ENCODE measurements at places on chromosomes 6 and 20.

- DNase-seq: peak; percentile 75
These were observed 73.3 kb downstream of the MRPL14 start for GRCh38 chr6:44053760-44054556.

DNA sequence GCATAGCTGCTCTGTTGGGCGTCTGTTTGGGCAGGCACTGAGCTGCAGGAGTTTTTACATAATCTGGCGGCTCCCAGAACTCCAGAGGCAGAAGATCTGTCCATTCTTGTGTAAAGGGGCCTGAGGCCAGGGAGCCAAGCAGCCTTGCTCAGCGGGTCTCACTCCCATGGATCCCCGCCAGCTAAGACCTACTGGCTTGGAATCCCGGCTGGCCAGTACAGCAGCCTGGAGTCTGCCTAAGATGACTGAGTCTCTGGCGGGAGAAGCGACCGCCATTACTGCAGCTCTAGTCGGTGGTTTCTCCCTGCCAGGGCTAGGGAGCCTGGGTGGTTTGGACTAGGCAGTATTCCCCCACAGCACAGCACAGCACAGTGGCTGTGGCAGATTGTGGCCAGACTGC lies 268.4 kb upstream of the SYNCRIP start:
- no peak for DNase-seq

DNA sequence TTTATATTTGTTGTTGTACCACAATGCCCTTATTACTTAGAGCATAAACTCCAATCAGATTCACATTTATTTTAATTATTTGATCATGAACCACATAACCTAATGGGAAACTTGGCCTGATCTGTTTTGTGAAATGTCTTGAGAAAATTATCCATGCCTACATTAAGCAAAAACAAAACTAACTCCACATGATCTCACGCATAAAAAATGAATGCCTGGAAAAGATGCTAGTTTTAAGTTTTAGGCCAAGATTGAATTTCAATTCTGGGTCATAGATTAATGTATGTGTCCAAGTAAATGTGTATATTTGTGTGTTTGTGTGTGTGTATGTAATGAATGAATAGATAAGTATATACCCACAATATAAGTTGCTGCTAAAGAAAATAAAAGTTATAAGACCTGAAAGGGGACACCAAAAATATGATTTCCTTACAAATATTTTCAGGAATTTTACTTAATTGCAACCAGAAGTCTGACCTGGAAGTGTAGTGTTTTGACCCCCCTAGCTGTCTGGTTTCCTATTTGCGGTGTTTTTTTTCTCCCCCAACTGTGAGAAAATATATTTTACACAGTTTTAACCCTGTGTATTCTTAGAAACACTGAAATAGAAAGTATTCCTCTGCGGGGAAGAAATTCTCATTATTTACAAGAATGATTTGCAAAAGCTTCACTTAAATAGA lies 97.2 kb downstream of the JAG1 start:
- no peak for DNase-seq

DNA sequence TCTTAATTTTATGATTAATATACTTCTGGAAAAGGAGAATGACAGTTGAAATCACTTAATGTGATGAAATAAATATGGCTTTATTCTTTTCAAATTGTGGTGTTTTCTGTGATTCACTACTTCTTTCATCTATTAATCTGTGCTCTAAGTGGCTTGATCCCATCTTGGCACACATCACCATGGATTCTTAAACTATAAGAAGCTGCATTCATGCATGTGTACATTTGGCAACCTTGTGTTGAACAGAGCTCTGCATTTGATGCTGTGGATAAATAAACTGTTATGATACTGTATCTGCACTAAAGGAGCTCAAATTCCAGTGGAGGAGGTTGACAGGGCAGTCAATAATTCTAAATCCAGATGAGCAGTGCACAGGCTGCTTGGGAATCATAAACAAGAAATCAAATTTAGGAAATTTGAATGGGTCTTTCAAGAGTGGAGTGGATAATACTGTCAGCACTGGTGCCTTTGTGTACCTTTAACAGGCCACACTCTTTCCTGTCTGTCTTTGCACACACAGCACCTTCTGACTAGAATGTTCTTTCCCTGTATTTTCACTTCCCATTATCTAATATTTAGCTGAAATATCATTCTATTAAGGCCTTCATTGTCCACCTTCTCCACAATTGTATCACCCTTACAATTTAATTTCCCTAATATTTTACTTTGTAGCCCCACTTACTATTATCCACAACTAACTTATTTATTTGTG lies 252.9 kb downstream of the GRM1 start:
- DNase-seq: no peak

DNA sequence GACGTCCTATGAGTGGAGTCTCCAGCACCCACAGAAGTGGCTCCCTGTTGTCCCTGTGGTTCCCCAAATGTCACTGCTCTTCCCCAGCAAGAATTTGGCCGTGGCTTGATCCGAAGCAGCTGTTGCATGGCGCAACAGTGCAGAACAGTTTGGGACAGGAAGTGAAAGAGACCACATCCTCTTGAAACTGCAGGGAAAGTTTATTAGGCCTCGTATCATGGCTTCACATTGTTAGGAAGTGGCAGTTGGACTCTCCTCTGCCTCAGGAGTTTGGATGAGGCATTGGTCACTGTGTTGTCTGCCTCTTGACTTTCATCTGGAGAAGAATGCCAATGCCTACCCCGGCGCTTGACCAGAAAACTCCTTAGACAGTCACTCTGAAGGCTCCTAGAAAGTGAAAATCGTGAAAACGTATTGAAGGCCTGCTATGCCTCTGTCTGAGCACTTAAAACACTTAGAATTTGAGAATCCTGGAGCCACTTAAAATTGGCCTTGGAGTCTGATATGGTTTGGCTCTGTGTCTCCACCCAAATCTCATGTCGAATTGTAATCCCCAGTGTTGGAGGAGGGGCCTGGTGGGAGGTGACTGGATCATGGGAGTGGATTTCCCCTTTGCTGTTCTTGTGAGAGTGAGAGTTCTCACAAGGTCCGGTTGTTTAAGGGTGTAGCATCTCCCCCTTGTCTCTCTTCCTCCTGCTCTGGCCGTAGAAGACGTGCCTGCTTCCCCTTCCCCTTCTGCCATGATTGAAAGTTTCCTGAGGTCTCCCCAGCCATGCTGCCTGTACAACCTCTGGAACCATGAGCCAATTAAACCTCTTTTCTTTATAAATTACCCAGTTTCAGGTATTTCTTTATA lies 334.9 kb upstream of the JARID2 start:
- DNase-seq: no peak

GRCh38 chr6:40552941-40553340 lies 34.2 kb downstream of the LRFN2 start:
- DNase-seq: no peak

GRCh38 chr6:43695215-43695966 lies 7.8 kb upstream of the MRPS18A start:
- DNase-seq: no peak

GRCh38 chr6:70112716-70113115 lies 190.2 kb downstream of the COL9A1 start:
- DNase-seq: no peak

DNA sequence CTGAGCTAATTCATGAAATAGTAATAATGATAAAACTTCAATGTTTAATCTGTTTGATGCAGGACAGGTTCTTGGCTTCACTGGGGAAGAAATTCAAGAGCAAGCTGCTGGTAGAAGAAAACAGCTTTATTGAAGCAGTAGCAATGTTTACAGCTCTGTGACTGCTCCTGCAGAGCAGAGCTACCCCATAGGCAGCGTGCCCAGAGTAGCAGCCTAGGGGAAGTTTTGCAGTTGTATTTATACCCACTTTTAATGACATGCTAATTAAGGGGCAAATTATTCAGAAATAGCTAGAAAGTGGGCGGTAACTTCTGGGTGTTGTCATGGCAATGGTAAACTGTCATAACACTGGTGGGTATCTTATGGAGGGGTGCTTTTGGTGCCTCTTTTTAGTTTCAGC lies 518.0 kb downstream of the RFPL4B start:
- DNase-seq: no peak

GRCh38 chr6:137589067-137589848 lies 95.1 kb upstream of the OLIG3 start:
- peak; percentile 21 for DNase-seq

Measured in HFFc6 (cell line).